Activated CD4-positive, alpha-beta T cell treated with anti-CD3 and anti-CD28 coated beads, Interleukin-2, Interleukin-6, amounts not matched to agents 100 ng/mL and 50 ng/mL, durations not matched to agents 16 hours and 8 hours (primary cell): ENCODE measurements at places on chromosomes 6 and 20.
A peak's percentile ranks its signal among the peaks of the same experiment; 100 is the strongest.

DNA sequence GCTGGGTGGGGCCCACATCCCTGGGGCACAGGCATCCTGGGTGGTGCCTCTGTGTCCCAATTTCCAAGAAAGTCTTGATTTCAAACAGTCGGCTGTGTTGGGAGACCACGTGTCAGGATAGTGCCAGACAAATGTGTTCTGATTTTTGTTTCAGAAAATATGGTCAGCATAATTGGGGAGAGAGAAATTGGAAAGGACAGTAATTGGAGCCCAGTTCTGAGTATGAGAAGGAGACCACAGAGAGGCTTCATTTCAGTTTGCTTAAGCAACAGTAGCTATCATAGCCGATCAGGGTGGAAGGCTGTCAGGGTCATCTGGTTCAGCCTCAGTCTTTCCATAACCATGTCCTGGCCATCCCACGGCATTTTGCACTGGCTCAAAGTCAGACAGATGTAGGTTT is 220.7 kb downstream of the CDC5L start:
- DNase-seq = no peak

- DNase-seq = no peak
Measured at GRCh38 chr20:35179292-35180212, 7.7 kb downstream of the PROCR start.

DNA sequence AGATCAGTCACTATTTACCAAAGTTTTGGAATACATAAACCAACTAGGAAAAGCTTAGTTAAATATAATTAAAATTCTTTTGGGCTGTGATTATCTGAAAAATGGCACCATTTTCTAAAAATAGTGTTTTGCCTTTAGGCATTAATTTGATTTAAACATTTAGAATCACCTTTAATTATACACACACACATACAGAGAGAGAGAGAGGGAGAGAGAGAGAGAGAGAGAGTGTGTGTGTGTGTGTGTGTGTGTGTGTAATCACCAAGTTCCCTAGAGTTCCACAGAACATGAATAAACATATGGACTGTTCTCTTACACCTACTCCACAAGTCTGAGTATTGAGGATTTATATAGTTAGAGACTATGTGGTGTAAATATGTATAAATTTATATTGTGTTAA is 141.2 kb upstream of the ATXN1 start:
- DNase-seq = no peak

GRCh38 chr6:150142097-150142669 is 661 bp upstream of the PPP1R14C start:
- no peak for DNase-seq

DNA sequence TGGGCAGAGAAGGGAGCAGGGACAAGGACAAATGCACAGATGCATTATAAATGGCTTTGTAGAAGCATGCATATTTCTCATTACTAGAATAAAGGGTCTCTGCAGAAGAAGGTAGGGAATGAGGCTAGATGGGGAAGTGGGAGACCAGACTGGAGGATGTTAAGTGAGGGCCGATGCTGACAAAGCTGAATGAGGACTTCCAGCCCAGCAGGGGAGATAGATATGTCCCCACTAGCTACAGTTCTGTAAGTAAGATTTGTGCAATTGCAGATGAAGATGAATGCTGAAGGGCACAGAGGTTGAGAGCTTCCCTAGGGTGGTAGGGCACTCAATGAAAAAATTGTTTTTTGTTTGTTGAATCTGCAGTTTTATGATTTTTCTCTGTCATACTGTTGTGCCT is 16.9 kb downstream of the ADGRG6 start:
- no peak for DNase-seq

DNA sequence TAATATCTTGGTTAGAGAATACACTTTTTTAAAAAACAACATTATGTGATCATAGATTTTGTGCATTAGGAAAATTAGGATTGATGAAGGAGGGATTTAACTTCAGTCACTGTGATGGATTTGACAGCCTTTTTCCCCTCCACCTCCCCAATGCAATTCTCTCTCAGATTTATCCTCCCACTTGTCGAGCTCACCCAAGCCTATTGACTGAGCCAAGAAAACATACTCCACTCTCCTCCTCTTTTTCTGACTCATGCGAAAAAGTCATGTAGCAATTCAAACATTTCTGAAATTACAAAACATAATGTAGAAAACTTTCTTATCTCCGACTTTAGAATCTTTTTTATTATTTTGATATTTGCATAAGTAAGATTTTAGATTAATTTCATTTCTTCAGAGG is 24.1 kb downstream of the KLHL32 start:
- no peak for DNase-seq

- DNase-seq = peak; percentile 83
Measured at GRCh38 chr20:50146732-50147662, 6.5 kb downstream of the PEDS1 start.

DNA sequence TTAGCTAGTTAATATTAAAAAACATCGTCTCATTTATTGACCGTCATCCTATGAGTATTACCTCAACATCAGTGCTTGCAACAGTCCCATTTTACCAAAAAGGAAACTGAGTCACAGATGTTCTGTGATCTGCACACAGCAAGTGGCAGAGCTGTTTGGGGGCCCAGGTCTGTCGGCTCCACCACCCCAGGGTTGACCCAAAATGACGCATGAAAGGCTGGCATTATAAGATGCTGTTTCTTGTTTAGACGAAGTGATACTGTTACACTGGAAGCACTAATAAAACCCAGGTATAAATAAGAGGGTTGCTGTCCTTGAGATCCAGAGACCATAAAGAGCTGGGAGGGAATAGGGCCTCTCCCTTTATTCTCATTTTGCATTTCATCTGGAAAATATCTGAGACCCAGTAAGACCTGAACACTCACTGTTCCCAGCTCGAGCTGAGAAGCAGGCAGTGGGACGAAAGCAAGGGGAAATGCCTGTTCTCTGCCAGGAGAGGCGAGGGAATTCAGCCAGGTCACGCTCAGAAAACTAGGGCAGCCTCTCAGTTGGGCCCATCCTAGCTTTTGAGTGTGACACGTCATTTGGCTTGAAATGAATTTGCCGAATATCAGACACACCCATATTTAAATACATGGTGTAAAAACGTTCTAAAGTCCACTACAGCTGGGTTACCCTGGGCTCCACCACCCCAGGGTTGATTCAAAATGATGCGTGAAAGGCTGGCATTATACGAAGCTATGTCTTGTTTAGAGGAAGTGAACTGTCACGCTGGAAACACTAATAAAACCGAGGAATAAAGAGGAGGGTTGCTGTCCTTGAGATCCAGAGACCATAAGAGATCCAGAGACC is 1.4 kb upstream of the MICAL1 start:
- no peak for DNase-seq
